ENCODE measurements at places on chromosomes 16 and 17.

DNA sequence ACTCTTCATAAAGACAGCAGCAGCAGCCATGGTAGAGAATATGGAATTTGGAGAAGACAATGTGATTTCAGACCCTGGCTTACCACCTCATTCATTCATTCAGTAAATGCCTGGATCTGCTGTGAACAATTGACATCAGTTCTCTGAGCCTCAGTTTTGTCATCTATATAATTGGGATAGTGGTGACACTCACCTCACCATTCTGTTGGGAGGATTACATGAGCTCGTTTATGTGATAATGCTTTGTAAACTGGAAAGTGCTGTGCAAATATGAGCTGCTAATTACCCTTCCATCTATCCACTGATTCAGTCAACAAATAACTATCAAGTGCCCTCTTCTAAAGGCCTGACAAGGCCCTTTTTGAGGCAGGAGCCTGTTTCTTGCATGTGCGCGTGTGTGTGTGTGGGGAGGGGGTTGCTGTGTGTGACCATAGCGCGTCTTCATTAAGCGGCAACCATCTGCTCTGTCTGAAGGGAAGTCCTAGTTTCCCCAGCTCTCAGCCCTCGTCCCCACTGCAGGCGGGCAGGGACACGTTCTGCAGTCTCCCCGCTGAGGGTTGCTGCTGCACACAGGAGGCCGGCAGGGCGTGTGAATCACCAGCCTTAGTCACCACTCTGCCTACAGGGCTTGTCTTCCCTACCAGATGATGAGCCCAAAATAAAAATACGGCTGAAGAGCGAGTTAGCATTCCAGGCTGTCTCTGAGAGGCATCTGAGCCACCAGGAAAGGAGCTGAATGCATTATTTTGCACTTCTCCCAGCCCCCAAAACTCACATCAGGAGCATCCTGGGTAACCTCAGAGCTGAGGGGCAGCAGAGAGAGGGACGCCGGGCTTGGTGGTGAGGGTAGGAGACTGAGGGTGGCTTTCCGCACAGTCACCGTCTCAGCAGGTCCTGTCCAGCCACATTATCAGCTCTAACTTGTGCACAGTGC lies 19.9 kb downstream of the ARL4D start:
- peak; percentile 84 for DNase-seq

GRCh38 chr17:3848229-3848835 lies 2.3 kb upstream of the NCBP3 start:
- DNase-seq = no peak

- no peak for DNase-seq
Measured at GRCh38 chr16:66547101-66547989, 2.6 kb downstream of the TK2 start.

GRCh38 chr16:88298181-88298832 lies 84.5 kb upstream of the ZNF469 start:
- DNase-seq = no peak

DNA sequence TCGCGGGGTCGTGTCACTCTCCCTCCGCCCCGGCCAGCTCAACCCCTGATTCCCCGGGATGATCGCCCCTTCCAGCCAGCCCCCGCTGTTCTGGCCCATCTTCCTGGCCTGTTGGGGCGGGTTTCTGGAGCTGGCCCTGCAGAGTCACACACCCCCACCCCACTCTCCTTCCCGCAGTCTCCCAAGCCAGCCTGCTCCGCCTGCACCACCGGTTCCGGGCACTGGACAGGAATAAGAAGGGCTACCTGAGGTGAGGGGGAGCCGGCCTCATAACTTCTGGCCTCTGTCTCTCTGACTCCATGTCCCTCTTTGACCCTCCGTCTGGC lies 621 bp downstream of the CHP2 start:
- DNase-seq = no peak

DNA sequence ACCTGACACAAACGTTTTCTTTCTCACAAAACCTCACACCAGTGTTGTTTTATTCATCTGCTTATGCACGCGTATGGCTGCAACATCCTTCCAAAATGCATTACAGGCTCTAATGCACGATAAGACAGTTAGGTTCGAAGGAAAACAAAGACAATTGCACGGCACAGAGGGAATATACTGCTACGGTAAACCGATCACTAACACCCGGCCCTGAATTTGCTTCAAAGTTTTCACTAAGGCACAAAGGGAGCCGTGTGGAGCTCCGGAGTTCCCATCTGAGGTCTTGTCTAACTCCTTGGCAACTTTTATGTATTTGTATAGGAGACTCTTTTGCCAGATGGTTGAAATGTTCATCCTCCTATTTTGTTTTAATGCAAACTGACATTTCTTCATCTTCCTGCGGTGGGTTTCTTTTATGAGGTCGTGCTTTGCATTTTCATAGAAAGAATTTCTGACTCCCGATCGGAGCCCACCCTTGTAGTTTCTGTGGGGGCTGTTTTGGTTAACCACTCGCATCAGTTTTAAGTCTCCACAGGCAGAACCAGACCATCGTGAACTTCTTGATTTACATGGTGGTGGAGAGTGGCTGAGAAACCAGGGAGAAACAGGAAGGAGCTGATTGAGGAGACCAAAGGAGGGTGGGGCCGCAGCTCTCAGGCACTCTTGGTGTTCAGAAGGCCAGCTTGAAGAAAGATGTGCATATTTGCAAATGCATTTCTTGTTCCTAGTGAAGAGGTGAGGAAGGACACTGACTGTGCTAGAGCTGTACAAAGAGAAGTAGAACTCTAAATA lies 516.8 kb downstream of the MAF start:
- DNase-seq = no peak

- no peak for DNase-seq
Measured at GRCh38 chr17:1473170-1473569, 17.1 kb upstream of the CRK start.

- no peak for DNase-seq
Measured at GRCh38 chr17:55190748-55191147, 74.0 kb upstream of the HLF start.

GRCh38 chr17:76368545-76368944 lies 14.8 kb upstream of the PRPSAP1 start:
- peak; percentile 51 for DNase-seq

DNA sequence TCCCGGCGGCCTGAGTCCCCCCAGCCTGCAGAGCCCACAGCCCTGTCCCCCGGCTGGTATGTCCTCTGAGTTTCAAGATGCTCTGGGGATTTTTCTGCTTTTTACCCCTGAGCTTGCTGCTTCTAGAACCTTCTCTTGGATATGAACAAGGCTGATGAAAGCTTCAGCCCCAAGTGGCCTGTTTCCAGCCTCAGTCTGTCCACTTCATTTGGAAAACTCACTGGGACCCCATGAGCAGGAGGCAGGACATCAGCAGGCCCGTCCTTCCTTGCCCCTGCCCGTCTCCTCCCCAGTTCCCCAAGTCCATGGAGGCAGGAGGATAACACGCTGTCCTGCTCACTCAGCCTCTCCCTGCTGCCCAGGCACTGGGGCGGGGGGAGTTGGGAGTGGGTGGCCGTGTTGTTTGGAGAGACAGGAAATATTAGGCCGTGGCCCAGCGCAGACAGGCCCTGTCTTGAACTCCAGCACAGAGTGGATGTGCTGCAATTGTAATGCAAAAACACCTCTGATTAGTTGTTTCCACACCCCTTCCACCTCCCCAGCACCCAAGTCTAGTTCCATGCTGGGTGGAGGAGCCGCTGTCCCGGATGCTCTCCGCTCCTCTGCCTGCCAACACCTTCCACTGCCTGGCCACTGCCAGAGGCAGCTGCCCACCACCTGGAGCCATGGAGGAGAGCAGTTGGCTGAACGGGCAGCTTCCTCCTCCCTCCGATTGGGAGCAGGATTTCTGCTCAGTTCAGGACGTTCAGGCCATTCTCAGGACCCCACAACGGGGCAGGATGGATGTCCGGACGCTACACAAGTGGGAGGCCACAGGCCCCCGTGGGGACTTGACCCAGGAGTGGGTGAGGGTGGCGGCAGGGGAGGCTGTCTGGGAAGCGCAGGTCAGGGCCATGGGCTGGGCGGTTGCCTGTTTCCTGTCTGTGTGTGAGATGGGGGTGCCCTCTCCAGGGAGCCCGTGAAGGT lies 216.9 kb upstream of the GSE1 start:
- peak; percentile 10 for DNase-seq

DNA sequence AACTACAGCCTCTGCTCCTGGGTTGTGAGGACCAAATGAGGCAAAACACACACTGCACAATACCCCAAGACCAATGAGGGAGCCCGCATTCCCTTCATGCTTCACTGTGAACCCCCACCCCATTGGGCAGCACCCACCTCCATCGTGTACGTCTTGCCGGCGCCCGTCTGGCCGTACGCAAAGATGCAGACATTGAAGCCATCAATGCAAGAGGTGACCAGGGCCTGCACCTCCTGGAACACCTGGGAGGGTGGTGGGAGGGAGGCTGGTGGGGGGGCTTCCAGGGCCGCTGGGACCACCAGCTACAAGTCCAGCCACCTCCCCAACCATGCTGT lies 28.4 kb downstream of the KATNB1 start:
- no peak for DNase-seq

GRCh38 chr16:4679850-4680636 lies 13.3 kb upstream of the NUDT16L1 start:
- no peak for DNase-seq

GRCh38 chr16:21565507-21565860 lies 33.9 kb upstream of the METTL9 start:
- DNase-seq = no peak

GRCh38 chr17:46949291-46950174 lies 26.6 kb downstream of the GOSR2 start:
- no peak for DNase-seq

DNA sequence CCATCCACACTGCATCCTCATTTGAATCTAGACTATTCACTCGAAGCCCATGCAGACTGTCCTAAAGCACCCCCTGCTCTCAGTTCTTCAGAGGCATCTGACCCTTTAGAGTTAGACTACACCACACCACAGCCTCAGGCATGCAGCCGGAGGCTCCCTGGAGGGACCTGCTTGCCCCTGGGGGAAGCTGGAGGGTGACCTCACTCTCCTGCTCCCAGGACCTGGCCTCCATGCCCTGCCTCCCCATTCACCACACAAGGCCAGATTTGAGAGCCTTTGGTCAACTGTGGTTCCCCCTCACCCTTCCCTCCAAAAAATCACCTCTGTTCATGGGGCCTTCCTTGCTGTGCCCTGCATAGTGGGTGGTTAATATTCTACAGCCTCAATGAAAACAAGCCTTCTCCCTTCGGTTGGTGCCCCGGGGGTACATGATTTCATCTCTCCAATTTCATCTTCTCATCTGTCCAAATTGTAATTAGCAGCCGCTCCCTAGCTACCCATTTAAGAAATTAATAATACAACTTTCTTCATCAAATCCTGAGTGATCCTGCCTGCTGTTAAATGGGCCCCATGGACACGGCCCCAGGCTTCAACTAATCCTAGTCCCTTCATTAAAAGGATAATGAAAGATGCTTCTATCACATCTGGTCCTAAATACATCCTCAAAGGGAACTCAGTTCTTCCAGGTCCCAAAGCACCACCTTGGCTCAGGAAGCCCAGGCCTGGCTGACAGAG lies 24.4 kb downstream of the ABCC12 start:
- DNase-seq = no peak

GRCh38 chr16:68434624-68435210 lies 13.6 kb downstream of the SMPD3 start:
- DNase-seq = no peak

DNA sequence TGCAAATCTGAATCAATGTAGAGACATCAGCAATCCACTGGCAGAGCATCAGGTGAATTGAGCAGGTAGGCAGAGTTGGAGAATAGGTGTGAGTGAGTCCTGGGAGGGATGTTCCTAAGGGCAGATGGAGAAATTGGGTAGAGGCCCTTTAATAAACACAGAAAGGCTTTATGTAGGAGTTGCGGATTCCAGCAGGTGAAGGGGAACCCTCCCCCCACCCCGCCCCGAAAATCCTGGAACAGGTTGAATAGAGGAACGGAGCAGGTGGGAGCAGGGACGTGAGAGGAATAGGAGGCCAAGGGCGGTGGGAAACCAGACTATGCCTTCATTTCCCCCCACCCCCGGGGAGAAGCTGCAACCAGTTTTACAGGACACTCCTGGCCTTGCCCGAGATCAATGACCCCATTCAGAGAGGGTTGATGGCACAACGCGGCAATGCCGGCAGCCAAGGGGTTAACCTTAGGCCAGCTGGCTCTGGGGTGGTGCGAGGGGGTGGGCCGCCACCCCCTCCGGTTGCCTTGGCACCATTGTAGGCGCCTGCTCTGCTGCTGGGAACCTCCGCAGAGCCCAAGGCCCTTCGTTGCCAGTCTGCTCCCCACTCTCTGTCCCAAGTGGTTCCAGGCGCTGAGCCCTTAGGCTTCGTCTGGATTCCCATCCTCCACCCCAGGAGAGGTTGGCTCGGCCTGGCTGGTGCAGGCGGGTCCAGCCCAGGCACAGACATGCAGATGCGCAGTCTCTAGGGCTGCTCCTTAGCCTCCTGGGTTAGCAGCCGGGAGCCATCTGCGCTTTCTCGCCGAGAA lies 814 bp upstream of the RUNDC3A start:
- DNase-seq = no peak

GRCh38 chr16:83970430-83970815 lies 2.4 kb downstream of the NECAB2 start:
- DNase-seq = no peak

DNA sequence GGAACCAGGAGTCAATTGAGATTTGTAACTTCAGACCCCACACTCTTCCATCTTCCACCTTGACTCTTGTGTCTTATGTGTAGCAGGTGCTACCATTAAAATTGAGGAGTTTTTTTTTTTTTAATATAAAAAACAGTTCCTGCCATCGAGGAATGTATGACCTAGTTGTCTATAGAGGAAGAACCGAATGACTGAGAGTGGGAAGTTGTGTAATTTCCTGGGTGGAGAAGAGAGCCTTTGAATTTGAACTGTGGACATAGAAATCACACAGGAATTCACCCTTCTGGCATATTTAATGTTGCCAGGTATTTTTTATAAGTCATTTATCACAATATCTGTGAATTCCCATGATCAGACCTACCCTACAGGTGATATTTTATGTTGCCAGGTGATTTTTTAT lies 22.0 kb downstream of the SP2 start:
- no peak for DNase-seq

GRCh38 chr16:64269756-64270155 lies 852.1 kb downstream of the CDH11 start:
- DNase-seq = no peak

DNA sequence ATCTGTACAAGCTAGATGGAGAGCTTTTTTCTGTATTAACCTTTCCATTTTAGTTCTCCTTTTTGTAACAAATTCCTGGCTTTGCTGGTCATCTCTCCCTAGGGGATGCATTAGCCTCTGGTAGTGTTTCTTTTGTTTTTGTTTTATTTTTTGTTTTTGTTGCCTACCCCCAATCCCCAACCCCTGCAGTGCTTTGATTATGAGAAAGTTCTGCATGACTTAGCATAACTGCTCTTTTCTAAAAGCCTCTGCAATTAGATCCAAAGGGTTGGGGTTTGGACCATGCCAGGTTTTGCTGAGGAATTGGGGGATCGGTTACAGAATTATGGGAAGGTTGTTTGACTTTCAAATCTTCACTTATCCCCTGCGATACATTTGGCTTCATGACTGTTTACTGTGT lies 98.2 kb downstream of the ADAMTS18 start:
- no peak for DNase-seq

GRCh38 chr17:70934231-70934630 lies 764.9 kb downstream of the KCNJ2 start:
- DNase-seq = no peak

GRCh38 chr17:28324781-28325180 lies 5.8 kb downstream of the TMEM97 start:
- DNase-seq = no peak

Data from GM04504 (cell line).